ENCODE measurements at places on chromosomes 2 and 18.

GRCh38 chr2:236776695-236777251 lies 207.1 kb downstream of the ACKR3 start:
- peak; percentile 40 for DNase-seq

DNA sequence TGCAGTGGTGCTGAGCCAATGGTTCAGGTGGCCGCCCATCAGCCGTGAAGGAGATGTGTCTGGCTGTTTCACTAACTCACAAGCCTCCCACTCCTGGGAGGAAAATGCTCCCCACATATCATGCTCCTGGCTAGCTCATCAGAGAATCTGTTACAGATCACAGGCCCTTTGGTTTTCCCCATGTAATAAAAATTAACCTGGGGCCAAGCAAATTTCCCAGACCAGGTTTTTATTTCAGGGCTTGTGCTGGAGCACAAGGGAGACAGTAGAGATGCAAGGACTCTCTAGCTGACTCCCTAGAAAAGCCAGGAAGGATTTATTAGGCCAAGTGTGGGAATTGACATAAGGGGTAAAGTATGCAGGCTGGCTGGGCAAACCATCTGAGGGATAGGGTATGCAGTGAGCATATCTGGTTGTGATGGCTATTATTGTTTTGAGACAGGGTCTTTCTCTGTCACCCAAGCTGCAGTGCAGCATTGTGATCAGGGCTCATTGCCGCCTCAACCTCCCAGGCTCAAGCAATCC lies 40.6 kb upstream of the CCBE1 start:
- no peak for DNase-seq

GRCh38 chr2:28704621-28705020 lies 47.0 kb upstream of the PPP1CB start:
- no peak for DNase-seq

- DNase-seq, result no peak
Observed at GRCh38 chr2:69465513-69466456, 28.6 kb upstream of the NFU1 start.

- no peak for DNase-seq
Observed at GRCh38 chr18:13568443-13569392, 157.6 kb downstream of the FAM210A start.

DNA sequence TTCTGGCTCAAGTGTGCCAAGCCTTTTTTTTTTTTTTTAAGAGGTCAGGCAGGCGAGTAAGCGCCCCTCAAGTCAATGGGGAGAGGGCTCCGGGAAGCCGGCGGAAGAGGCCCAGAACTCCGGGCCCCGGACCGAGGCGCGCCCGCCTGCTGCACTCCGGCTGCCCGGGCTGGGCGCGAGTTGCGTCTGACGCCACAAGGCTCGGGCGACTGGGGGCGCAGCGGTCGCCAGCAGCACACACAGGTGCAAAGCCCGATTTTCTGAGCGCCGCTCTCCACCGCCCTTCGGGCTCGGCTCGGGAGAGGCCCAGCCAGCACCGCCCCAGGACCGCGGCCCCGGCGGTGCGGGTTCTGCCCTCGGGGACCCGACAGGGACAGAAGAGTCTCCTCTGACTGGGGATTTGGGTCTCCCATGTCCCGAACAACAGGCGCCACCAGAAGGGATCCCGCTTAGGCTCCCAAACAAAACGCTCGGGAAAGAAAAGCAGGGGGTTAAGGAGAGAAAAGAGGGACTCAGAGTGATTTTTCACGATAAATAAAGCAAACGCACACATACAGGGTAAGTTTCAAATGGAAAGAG lies 787 bp downstream of the ERBB4 start:
- no peak for DNase-seq

- DNase-seq, result peak; percentile 24
Observed at GRCh38 chr2:191218292-191218898, 26.8 kb upstream of the MYO1B start.

DNA sequence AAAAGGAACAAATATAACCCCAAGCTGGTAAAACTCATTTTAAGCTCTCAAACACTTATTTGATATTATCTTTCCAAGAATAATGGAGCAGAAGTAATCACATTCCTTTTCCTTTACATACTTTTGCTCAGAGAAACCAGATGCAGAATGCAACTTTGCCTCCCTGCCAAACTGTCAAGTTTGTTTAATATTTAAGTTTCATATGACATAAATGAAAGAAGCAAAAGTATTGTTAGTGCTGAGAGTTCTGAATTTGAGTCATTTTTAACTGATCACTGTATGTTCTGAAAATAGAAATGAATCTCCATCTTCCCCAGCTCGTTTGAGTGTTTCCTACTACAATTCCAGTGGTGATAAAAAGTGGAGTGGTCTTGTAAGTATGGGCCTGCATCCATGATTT lies 423.4 kb downstream of the PID1 start:
- DNase-seq, result no peak

DNA sequence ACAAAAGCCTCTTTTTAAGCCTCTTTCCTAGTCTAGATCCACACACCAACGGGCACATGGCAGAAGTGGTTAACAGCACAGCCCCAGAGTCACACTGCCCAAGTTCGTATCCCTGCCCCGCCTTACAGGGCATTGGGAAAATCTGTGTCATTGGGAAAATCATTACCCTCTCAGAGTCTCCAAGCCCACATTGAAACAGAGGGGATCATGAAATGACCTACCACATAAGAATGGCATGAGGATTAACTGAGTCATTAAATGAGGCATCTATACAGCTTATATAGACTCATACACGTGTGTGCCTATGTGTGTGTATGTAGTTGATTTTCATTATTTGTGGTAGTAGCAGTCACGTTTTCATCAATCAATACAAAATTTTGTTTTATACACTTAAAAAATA lies 469.0 kb upstream of the POU3F3 start:
- no peak for DNase-seq

GRCh38 chr2:84041506-84041905 lies 417.6 kb downstream of the SUCLG1 start:
- DNase-seq, result no peak

- DNase-seq, result no peak
Observed at GRCh38 chr18:10705291-10705690, 179.5 kb downstream of the NAPG start.

- DNase-seq, result no peak
Observed at GRCh38 chr2:5530011-5530696, 162.0 kb upstream of the SOX11 start.

DNA sequence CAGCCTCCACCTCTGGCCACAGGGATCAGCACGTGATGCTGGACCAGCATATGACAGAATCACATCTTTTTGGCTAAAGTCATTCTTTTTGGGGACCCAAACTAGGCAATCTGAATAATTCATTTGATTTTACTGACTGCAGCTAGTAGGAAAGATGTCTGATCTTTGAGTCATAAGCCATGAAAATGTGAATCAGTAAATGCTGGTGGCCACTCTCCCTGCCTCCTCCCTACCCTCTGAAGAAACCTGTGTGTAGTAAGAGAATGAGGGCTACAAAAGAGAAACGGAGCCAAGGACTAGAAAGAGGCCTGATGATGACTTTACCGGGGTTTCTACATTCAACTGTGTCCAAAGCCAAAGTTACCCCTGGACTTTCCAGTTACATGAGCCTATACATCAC lies 10.1 kb upstream of the LRPPRC start:
- no peak for DNase-seq

All from NCI-H446 treated with DMSO at 0.1 percent for 48 hours (cell line).